ENCODE measurements at places on chromosomes 1 and 21.
A peak's percentile ranks its signal among the peaks of the same experiment; 100 is the strongest.

DNA sequence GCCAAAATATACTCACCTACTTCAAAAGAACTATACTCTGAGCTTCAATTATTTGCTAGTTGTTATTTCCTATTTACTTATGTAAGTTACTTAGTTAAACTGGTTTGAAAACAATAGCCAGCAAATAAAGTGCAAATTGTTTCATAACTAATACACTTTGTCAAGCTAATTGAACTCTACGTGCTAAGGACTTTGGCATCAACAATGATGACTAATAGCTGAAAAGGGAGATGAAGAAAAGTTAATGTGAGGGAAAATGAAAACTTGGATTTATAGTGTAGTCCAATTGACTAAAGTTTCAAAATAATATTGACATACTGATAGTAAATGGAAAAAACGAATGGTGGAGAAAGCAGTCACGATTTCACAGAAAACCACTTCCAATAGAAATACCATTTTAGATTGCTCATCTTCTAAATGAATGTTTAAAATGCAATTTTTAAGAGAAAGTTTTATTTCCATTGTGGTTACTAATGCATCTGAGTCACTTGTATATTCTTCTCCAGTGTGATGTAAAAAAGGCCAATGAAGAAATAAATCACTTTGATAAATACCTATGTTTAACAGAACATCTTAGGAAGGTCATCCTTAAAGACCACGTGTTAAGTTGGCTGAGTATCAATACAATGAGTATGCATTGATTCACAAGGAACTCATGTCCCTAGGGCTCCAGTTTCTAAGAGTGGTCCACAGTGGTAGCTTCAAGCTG is 455.2 kb downstream of the LTN1 start:
- DNase-seq = no peak

DNA sequence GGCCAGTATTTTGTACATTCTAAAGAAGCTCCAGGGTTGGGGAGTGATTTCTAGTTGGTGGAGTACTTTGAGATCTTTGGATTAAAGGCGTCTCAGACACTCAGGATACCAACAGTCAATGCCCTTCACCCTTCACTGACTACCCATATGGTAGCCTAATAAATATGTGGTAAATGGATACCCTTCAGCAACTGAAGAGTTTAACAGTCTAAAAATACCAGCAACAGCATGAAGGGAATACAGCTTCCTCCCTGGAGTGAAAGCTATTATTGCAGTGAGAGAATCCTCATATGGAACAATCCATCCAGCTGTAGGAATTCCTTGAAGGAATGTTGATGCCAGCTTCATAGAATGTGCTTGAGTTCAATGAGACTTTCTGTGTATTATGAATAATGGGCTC is 26.8 kb downstream of the DNAJC11 start:
- DNase-seq = no peak

- peak; percentile 45 for DNase-seq
Measured at GRCh38 chr1:59699227-59699847, 115.4 kb upstream of the HOOK1 start.

DNA sequence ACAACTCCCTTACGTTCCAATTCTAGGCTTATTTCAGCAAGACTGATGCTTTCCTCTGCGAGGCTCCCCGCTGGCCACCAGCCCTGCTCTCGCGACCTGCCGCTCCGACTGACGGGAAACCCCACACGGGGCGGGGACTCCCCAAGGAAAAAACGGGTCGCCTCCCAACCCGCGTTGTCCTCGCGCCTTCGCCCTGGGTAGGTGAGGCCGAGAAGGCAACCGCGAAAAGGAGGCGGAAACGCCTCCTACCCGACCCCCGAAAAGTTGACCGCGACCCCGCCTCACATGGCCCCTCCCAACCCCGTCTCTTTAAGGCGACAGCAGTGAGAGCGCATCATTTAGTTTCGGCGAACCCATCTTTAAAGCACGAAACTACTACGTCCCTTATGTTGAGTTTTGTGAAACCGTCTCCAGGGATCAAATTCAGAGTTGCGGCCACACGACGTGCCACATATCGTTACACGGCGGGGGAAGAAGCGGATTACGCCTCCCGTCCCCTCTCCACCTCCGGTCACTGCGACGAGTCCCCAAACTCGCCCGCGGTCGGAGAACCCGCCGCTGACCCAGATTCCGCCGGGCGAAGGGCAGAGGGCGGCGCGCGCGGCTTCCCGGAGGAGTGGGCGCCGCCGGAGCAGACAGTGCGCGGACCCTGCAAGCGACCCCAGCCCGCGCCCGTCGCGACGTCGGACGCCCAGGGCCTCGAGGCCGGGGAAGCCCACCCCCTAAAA is 1.2 kb downstream of the ANP32E start:
- DNase-seq = peak; percentile 77

DNA sequence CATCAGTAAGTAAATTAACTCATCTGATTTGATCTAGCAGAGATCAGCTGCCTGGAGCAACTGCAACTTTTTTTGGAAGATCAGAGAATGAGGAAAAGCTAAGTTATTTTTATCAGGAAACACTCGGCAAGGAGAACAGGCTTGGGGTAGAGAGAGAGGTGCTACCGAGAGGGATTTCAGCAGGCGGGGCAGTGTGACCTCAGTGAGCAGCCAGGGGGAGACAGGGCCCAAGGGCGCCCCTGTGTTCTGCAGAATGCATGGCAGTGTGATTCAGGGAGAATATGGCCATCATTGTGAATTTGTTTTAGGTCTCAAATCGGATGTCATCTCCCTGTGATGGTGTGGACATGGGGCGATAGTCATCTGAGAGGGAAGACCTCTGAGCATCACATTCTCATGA is 484.1 kb upstream of the VAMP3 start:
- no peak for DNase-seq

- DNase-seq = peak; percentile 3
Measured at GRCh38 chr1:230819976-230820375, 48.3 kb downstream of the C1orf198 start.

DNA sequence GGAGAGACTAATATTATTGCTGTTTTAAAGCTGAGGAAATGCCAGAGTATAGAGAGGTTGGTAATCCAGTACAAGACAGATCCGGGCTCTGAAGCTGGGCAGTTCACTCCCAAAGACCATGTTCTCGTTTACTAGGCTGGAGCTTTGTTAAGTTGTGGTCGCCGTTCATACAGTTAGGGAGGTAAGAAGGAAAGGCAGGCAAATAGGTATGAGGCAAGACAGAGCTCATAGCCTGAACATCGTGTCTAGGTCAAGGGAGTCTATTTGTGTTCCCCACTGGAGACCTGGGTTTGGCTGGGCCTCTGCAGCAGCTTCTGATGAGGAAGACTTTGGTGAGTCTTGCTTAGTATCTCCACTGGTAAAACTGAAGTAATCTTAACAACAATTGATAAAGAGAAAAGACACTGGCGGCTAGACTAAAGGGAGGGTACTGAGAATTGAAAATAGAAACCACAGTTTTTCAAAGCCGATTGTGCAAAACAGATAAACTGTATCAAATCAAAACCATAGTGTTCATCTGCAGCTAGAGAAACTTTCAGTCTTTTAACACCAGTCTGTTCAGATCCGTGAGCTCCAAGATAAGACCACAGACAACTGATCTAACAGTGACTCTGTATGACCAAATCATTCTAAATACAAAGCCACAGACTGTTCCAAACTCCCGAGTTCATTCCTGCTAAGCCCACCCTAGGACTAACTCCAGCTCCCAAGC is 217.0 kb upstream of the FAM78B start:
- DNase-seq = no peak

DNA sequence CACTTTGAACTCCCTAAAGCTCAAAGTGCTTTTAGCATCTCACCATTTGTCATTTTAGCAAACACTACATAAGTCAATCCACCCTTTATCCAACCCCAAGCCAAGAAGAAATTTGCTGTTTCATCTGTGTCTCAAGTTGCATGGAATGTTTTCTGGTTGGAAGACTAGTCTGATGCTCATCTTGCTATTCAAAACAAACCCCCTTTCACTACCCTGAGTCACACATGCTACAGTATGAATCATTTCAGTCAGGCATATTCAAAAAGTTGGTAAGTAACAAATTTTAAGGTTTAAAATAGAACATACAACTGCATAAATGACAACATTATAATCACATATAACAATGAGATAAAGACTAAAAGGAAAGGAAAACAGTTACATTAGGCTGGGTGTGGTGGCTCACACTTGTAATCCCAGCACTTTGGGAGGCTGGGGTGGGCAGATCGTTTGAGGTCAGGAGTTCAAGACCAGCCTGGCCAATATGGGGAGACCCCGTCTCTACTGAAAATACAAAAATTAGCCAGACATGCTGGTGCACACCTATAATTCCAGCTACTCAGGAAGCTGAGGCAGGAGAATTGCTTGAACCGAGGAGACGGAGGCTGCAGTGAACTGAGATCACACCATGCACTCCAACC is 38.7 kb downstream of the DSTYK start:
- no peak for DNase-seq

DNA sequence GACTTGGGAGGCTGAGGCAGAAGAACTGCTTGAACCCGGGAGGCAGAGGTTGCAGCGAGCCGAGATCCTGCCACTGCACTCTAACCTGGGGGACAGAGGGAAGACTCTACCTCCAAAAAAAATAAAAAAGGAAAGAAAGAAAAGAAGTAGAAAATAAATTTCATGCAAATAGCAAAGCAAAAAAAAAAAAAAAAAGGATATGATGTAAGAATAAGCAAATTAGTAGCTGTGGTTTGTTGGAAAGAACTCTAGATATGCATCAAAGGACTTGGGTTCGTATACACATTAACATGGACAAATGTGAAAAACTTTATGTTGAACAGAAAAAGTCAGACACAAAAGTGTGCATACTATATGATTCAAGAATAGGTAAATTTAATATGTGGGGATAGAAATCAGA is 11.9 kb downstream of the WASF2 start:
- DNase-seq = no peak

GRCh38 chr1:28552758-28553663 is at the start of gene TRNAU1AP:
TRNAU1AP (plus strand) TSS chr1:28553085; CDS start chr1:28553111, 26 bp downstream.
- peak; percentile 95 for DNase-seq
